ENCODE measurements at places on chromosomes 6 and 20.

- DNase-seq: no peak
Measured at GRCh38 chr6:14841901-14842421, 403.9 kb upstream of the JARID2 start.

GRCh38 chr6:163181666-163182180 lies 232.8 kb upstream of the QKI start:
- DNase-seq: no peak

GRCh38 chr6:70385901-70386300 lies 27.4 kb upstream of the FAM135A start:
- DNase-seq: no peak

- DNase-seq: no peak
Measured at GRCh38 chr20:12554426-12554825, 454.3 kb upstream of the SPTLC3 start.

DNA sequence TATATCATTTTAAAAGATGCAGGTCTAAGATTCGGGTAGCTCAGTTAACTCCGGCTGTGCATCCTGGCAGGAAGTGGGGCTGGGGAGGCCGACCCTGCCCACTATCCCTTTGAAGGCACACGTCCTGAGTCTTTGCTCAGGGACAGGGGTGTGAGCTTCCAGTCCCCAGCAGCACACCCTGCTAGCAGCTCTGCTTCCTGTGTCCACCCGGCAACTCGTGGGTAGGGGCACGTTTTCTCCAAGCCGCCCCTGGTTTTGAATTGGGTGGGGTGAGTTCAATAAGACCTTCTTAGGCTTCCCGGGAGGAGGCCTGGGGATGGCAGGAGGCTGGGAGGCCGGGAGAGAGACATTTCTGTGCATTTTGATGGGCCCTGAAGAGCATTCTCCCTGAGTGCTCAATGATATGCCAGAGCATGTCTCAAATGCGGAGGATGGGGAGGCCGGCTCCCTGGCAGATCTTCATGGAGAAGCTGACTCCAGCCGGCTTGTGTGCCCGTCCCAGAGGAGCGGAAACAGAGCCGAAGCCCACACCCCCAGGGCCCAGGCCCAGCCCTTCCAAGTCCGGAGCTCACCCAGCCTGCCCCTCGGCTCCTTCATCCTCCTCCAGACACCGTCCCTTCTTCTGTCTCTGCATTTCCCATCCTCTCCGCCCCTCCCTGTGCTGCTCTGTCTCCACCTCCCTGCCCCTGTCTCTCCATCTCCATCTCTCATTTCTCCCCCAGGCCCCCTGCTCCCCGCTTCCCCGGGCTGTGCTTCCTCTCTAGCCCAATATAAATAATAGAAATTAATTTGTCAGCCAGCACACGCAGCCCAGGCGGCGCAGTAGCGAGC lies 36.3 kb upstream of the ZFAND3 start:
- DNase-seq: no peak

DNA sequence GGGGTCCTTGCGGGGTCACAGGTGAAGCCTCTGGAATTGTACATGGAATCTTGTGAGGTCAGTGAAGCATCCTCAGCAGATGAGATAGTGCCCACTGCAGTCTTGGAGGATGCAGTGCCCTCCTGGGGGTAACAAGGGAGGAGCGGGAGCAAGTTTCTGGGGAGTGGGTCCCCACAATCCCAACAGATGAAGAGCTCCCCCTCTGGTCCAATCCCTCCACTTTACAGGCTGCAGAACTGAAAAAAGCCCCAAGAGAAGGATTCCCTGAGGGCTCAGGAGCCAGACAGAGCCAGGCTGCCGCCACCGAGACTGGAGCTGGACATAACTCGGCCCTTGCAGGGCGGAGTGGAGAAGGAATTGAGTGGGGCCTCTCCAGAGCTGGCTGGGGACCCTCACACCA lies 52.4 kb downstream of the TTI1 start:
- DNase-seq: no peak

DNA sequence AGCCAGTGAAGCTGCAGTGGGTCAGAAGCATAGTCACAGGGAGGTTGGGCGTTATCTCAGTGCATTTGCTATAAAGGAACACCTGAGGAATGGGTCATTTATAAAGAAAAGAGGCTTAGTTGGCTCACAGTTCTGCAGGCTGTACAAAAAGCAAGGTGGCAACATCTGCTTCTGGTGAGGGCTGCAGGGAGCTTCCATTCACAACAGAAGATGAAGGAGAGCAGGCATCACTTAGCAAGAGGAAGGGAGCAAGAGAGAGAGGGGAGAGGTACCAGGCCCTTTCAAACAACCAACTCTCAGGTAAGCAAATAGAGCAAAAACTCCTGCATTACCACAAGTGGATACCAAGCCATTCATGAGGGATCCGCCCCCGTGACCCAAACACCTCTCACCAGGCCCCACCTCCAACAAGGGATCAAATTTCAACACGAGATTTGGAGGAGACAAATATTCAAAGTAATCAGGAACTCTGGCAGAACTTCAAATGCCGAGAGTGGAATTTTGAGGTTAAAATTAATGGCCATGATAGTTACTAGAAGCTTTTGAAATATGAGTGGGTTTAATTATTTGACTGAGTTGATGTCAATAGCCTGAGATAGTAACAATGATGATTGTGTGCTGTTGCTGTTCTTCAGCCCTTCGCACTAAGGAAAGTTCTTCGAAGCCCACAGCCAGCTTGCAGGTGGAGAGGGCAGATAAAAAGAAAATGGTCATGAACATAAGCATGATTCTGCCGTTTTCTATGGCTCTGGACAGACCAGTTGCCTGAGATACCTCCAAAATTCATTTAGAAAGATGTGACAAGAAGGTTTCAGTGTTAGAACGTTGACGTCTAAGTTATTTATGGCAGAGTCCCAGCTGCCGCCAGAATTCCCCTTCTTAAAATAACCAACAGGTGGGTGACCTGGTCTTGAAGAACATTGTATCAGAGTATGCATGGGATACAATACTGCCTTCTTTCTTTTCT lies 55.3 kb upstream of the ADTRP start:
- no peak for DNase-seq

DNA sequence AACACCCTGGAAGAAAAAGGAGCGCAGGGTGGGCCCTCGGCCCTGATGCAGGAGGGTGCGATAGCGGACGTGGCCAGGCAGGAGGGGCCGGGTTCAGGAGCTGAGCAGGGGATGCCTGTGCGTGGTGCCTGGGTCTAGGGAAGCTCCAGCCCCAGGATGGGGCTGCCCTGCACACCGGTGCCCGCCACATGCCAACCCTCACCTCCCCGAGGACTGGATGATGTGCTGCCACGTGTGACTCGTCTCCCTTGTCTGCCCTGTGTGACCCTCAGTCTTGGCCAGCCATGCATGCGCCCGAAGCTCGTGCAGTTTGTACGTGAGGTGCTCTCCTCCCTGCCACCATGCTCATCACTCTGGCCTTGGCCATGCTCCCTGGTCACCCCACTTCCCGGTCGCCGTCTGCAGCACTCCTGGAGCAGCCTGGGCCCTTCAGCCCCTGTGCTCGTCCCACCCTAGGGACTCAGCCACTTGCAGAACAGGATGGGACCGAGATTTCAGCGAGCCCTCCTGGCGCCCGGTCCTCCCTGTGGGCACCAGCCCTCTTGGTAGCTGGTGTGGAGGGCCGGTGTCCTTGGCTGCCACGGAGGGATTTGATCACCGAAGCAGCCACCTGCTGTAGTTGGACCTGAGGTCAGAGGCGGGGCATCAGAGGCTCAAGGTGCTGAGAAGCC lies 4.3 kb upstream of the COL20A1 start:
- DNase-seq: no peak

DNA sequence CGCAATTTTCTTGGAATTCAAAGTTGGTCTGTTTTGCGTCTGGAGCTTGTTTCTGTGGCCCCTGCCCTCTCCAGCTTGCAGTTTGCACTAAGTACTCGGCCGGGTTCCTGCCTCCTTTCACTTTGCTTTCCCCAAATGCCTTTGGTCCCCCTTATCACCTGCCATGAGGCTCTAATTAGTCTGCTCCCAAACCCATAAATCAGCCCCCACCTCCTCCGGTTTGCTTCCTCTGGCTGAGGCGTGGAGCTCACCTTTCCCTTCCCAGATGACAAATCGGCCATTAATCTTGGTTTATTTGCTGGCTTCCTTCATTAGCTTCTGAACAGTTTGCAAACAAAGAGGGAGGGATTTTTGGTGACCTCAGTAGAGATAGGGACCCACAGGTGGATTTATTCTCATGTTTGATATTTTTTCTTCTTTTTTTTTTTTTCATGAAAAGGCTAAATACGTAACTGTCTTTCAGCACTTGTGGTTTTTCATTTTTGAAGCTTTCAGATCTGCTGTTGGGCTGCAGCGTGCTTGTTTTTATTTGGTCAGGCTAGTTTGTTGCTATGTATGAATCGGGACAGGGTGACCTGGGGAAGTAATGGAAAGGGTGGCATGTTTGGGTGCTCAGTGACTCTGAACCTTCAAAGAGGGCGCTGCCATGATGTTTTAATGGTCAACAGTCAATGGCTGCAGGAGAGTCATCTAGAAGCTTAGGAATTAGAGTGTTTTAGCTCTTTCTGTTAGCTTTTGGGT lies 121.7 kb upstream of the JAG1 start:
- DNase-seq: no peak

All from stimulated activated CD4-positive, alpha-beta T cell treated with anti-CD3 and anti-CD28 coated beads, Interleukin-1b, Interleukin-23, amount 100 ng/mL, for 24 hours (primary cell).